ENCODE measurements at places on chromosomes 12 and 14.

DNA sequence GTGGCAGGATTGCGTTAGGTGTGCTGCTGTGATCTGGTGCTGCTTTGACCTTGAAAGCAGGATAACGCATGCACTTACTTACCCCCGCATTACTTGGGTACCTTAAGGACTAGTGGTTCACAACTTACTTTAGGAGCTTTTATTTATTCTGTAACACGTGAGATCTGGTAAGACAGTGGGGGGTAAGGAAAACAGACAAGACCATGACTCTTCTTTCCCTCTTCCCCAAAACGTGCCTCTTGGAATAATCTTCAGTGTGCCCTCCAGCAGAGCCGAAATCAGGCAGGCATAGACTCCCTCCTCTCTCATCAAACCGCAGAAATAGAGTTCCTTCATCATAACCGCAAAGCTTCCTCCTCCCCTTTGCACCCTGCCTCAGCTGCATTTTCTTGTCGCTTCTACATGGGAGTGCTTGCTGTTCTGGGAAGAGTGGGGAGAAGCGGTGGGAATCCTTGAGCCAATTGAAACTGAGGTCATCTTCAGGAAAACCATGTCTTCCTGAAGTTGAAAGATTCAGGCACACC, 43.4 kb downstream of the RAD52 start:
- no peak for DNase-seq

GRCh38 chr14:44317441-44317746, 189.7 kb downstream of the FSCB start:
- DNase-seq: no peak

- DNase-seq: no peak
These were observed 126.6 kb downstream of the SCARB1 start for GRCh38 chr12:124737040-124737419.

DNA sequence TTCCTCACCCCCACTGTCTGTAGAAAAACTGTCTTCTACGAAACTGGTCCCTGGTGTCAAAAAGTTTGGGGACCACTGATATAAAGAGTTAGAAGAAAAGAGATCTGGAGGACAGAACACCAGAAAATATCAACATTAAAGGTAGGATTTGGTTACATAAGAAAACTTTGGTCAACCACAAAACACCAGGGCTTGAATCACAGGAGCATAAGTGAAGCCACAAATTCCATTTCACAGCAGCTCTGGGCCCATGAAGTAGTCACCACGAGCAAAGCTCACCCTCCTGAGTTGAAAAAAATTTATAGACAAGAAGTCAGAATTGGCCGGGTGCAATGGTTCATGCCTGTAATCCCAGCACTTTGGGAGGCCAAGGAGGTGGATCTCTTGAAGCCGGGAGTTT, 19.4 kb downstream of the RALGAPA1 start:
- DNase-seq: peak; percentile 2

DNA sequence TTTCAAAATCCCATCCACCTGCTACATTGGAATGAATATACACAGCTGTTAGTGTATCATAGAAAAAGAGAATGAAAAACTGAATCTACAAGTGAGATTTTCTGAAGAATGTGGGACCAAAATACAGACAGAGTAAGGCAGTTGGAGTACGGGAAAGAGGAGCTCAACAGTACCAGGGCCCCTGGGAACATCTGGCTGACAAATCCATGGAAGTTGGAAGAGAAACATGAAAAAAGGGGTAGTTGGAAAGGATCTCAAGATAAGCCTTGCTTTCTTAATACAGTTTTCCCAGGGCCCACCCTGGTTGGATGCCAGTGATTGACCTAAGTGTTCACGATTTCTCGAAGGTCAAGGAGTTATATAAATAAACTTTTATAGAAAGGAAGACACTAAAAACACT, 54.0 kb upstream of the SLCO1C1 start:
- no peak for DNase-seq

DNA sequence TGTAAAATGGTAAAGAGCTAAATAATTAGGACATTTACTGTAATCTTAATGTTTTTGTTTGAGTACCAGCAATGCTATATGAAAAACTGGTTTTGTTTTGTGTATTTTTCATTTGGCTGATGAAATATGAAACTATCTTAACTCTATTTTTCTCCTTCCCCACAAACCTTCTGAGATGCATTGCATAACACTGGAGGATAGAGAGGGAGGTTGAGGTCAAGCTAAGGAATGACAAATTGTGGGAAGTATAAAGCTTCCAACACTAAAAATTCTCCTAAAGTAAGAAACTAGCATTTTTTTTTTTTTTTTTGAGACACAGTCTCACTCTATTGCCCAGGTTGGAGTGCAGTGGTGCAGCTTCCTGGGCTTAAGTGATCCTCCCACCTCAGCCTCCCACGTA, 31.5 kb upstream of the SRP54 start:
- no peak for DNase-seq

DNA sequence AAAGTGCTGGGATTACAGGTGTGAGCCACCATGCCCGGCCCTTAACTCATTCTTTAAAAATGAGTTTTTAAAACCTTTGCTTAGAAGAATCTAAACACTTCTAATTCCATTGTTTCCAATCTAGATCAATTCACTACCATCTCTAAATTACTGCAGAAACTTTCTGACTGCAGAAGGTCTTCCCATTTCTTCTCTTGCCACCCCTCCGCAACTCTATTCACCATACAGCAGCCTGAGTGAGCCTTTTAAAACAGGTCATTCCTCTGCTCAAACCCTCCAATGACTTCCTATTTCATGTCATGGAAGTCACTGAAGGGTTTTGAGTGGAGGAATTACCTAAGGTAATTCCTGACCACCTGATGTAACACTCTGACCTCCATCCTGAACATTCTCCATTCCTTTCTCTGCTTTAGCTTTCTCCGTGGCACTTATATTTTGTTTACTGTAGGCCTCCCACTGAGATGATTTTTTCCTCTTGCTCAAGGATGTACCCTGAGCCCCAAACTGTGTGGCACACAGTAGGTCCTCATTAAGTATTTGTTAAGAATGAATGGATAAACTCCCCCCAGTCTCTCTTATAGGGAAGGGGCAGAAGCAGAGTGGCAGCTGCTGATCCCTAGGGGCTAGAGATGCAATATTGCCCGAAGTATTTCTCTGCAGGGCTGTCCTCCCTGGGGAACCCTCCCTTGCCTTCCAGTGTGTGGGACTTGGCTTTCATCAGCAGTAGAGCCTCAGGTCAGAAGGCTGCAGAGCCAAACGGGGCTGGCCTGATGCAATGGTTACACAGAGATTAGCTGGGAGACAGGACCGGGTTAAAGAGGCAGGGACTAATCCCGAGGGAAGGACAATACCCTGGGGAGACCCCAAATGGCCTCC, 1.2 kb downstream of the DDIT3 start:
- no peak for DNase-seq

GRCh38 chr12:126891789-126892188, 1375.2 kb upstream of the TMEM132C start:
- no peak for DNase-seq

DNA sequence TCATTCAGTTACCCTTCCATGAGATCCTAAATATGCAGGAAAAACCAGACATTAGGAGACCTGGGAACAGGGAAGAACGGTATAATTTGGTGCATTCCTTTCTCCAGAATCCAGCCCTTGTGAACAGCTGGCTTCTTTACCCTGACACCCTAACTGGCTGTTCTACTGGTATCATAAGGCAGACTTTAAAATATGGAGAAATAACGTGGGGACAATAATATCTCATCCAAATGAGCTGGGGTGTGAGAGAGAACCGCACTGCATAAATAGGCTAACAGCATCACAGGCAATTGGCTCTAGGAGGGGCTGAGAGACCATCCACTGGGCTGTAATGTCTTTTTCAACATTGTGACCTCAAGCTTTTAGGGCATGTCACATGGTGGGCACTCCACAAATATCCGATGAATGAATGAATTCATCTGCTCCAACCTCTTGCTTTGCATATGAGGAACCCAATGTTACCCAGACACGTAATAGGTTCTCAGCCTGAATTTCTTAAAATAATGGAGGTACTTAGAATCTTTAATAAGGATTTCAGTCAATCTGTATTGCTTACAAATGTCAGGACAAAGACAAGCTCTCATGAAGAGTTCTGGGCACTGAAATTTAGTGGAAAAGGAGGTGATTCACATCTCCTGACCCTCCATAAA, 157.9 kb downstream of the SAMD4A start:
- no peak for DNase-seq

DNA sequence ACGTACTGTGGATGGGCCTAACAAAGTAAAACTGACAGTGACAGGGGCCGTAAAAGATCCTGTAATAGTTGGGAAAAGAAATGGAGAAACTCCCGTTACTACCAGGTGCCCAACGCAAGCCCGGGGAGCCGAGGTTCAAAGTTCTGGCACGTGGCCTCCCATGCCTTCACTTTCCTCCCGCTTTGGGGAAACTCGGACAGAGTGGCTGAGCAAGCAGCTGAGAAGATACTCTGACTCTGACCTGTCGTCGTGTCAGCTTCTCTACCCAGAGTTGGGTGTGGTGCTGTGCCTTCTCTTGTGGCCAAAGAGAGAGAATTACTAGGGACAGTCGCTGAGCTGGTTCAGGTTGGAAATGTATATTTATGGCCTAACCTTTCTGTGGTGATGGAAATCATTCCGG, 1.7 kb downstream of the B4GALNT3 start:
- DNase-seq: no peak

DNA sequence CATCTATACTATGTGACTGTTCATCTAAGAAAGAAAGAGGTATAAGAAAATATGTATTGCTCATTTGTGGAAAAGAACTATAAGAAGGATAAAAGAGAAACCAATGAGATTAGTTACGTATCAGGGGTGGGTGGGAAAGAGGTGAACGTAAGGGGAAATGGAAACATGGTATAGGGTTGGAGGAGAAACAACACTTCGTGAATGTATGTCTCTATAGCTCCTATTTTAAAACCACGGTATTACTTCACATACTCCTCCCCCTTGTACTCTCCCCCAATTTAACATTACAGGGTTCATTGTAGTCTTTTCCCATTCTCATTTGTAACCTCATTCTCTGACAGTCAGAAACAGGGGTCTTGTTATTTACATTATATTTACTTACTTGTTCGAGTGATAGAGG, 120.4 kb downstream of the FOXG1 start:
- no peak for DNase-seq

- peak; percentile 74 for DNase-seq
These were observed 182.2 kb upstream of the GRIP1 start for GRCh38 chr12:66860752-66861750.

GRCh38 chr14:64235652-64236640, 58.2 kb downstream of the ESR2 start:
- peak; percentile 68 for DNase-seq

DNA sequence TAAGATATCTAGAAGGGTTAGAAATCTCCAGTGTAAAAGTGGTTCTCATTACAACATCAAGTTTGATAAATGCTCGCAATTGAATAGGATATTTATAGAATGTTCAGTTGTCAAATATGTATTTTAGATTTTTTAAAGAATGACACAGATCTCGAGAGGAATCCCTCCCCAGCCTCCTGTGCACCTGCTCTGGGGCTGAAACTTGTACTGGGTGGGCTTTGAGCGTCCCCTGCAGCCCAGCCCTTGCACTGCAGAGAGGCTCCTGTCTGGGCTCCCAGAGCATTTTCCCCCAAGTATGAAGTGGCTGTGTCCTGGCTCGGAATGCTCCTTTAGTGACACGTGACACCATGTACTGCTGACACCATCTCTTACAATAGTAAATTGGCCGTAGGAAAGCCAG, 499.6 kb downstream of the TMEM121 start:
- DNase-seq: no peak

DNA sequence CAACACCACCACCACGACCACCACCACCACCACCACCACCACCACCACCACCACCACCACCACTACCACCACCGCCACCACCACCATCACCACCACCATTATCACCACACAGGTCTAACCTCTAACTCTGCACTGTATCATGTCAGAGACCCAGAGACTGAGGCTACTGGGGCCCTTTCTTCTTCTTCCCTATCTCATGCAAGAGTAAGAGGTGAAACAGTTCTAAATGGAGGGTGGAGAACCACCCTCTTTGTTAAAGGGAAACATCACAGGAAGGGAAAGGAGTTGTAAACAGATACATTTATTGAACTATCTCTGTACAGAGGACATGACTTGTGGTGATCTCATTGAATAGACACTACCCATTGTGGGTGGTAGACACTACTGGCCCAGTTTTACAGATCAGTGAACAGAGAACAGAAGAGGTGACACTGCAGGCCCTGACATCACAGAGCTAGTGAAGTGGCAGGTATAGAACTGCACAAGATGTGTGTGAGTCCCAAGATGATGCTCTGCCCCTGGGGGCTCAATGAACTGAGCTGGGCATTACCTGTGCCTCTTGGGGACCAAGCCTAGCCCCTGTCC, 91.6 kb downstream of the FOXN3 start:
- DNase-seq: no peak

GRCh38 chr14:23430723-23431085, 4.8 kb downstream of the MYH7 start:
- DNase-seq: peak; percentile 44

- DNase-seq: no peak
These were observed 571.2 kb upstream of the MGAT4C start for GRCh38 chr12:86827409-86827808.

- DNase-seq: no peak
These were observed 81.2 kb downstream of the PCNX1 start for GRCh38 chr14:70988452-70988851.

DNA sequence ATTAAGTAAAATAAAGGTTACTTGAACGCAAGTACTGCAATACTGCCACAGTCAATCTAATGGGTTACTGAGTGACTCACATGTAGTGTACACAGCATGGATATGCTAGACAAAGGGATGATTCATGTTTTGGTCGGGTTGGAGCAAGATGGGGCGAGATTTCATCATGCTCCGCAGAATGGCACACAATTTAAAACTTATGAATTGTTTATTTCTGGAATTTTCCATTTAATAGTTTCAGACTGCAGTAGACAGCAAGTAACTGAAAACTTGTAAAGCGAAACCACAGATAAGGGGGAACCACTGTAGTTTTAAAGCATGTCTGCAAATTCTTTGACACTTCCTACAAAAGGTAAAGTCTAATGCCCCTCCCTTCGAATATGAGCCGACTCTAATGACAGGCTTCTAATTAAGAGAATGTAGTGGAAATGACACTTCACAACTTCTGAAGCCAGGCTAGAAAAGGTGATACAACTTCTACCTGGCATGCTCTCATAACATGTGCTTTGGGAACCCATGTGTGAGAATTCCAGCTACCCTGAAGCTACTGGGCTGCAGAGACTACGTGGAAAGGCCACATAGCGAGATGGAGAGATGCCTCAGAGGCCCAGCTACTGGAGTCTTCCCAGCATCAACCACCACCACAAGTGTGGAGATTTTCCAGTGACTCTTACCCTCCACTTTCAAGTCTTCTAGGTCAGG, 13.9 kb upstream of the TCP11L2 start:
- peak; percentile 35 for DNase-seq

GRCh38 chr14:35247777-35248475, 44.3 kb upstream of the PSMA6 start:
- DNase-seq: no peak

DNA sequence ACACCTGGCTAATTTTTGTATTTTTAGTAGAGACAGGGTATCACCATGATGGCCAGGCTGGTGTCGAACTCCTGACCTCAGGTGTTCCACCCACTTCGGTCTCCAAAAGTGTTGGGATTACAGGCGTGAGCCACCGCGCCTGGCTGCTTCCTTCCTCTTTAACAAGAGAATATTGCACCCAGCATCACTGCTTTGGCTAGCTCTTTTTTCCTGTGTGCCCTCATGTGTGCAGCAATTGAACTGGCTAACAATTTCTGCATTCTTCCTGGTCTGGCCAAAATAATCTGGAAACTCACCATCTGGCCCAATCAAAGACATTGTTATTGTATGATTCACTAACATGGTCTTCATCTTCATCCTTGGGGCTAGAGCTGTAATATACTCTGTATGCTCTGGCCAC, 2.7 kb upstream of the ASB8 start:
- DNase-seq: no peak
